ENCODE measurements at places on chromosomes 1 and 21. TPM values are rescaled to one million over a fixed set of nuclear protein-coding genes. Genes with fewer than 3 reads are reported as not detected.
A peak's percentile ranks its signal among the peaks of the same experiment; 100 is the strongest.

DNA sequence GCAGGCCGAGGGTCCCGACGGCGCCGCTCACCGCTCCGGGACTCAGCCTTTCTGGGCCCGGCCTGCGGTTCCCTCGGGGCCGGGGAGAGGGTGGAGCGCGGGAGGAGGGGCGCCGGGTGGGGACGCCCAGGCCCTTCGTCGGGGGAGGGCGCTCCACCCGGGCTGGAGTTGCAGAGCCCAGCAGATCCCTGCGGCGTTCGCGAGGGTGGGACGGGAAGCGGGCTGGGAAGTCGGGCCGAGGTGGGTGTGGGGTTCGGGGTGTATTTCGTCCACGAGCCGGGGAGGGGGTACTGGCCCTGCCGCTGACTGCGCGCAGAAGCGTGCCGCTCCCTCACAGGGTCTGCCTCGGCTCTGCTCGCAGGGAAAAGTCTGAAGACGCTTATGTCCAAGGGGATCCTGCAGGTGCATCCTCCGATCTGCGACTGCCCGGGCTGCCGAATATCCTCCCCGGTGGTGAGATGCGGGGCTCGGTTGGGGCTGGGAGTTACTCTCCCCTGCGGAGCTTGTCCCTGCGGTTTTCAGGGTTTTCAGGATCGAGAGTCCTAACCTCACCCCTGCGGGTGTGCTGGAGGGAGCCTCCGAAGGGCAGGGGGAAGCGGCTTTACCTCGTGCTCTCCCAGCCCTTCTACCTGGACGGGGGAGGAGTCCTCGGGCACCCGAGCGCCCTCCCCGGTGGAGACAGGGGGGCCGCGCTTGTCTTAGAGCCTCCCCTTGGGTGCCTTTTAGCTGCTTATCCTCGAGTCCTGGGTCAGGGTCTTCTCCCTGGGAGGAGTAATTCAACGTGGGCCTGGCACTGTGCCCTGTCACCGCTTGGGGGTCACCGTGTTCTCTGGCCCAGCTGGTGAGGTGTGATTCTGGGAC lies 2.1 kb downstream of the SAMD11 start:
- ATAC-seq: no peak

GRCh38 chr1:43334453-43335205 lies 3.0 kb upstream of the MPL start:
- ATAC-seq: no peak

GRCh38 chr1:226131639-226132038 lies 54.9 kb downstream of the ACBD3 start:
- no peak for ATAC-seq

ARHGAP30 gene
- total RNA-seq: 6.0 TPM

DNA sequence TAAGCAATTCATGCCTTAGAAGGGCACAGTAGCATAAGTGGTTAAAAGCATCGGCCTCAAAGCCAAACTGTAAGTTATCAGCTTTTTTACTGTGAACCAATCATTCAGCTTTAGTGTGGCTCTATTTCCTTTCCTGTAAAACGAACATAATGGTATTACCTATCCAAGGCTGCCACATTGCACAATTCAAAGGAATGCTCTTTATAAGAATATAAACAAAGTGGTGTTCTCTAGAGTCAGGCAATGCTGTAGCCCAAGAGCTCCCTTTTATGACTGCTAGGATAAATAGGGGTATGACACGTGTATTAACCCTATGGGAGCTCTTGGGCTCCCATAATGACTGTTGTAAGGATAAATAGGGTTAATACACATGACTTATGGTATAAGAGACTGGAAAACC lies 25.4 kb downstream of the INTS7 start:
- no peak for ATAC-seq

GRCh38 chr1:244280859-244281258 lies 170.8 kb downstream of the ADSS2 start:
- ATAC-seq: no peak

DNA sequence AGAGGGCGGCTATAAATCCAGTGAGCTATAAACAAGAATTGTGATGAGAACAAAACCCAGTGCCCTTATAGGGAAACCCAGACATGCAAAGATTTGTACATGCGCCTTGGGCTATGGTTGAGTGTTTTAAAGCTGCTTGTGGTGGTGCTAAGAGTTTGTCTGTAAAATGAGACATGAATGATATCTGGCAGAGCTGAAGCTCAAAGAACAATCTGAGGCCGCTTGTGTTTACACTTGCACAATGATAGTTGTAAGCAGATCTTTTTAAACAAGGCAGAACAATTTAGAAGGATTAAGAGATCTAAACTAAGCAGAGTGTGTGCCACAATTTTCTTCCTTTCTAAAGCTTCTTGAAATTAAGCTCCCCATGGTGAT lies 80.4 kb upstream of the ADAMTS5 start:
- ATAC-seq: peak; percentile 32

MAN1C1 gene
- total RNA-seq: 2.6 TPM

GPR52 gene
- total RNA-seq: 0.56 TPM

CELA3A gene
- not detected for total RNA-seq

DNA sequence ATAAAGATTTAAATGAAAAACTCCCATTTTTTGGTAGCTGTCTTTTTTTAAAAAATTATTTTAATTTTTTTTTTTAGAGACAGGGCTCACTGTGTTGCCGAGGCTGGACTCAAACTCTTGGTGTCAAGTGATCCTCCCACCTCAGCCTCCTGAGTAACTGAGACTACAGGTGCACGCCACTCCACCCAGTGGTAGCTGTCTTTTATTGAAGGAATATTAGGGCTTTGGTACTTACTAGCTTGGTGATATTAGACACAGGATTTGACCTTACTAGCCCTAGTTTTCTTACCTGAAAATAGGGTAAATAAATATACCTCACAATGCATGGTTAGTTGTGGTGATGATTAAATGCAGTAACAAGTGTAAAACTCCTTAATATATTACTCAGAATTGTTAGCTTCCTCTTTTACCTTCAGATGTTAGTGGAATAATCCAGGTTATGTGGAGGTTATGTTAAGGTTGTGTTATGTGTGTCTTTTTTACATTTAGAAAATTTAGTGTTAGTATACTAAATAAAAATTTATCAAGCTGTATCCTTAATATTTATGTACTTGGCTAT lies 66.8 kb downstream of the PHACTR4 start:
- ATAC-seq: no peak

DNA sequence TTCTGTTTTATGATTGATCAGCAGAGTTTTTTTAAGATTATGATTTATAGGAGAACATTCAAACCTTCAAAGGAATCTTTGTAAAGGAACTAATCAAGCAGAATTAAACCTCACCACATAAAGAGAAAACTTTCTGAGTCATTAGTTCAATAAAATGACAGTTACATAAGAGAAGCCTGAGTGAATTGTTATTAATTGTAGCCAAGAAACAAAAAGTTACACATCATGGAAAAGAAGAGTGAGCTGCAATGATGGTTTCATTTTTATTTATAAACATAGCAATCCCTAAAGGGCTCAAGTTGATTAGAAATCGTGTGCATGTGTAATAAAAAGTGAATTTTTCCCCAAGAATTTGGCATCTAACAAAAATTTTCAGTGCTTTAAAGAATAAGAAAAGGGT lies 731.4 kb downstream of the LTN1 start:
- ATAC-seq: no peak

DNA sequence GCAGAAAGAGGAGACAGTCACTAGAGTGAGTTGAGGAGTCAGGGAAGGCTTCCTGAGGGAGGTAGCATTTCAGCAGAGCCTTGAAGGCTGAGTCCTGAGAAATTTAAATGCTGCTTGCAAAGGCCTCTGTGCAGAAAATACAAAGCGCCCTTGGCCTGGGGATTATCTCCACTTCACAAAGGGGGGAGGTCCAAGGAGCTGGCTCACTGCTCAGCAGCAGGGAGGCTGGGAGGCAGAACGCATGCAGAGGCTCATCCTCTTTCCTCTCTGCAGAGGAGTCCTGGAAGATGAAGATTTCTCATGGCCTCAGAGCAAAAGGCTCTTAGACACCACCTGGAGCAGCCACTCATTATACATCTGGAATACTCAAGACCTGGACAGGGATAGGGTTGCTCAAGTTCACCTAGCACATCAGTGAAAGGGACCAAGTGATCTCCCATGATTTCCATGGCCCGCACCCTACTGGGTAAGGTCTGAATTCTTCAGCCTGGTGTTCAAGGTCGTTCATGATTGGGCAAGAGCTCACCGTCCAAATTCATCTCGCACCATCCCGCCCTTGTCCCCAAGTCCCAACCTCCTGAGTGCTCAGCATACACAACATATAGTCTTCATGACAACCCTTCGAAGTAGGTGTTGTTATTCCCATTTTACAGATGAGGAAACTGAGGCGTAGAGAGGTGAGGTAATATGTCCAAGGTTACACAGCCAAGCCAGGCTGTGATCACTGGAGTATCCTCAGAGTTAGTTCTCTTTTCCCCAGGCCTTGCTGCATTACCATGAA lies 9.0 kb downstream of the SLC1A7 start:
- ATAC-seq: no peak

DNA sequence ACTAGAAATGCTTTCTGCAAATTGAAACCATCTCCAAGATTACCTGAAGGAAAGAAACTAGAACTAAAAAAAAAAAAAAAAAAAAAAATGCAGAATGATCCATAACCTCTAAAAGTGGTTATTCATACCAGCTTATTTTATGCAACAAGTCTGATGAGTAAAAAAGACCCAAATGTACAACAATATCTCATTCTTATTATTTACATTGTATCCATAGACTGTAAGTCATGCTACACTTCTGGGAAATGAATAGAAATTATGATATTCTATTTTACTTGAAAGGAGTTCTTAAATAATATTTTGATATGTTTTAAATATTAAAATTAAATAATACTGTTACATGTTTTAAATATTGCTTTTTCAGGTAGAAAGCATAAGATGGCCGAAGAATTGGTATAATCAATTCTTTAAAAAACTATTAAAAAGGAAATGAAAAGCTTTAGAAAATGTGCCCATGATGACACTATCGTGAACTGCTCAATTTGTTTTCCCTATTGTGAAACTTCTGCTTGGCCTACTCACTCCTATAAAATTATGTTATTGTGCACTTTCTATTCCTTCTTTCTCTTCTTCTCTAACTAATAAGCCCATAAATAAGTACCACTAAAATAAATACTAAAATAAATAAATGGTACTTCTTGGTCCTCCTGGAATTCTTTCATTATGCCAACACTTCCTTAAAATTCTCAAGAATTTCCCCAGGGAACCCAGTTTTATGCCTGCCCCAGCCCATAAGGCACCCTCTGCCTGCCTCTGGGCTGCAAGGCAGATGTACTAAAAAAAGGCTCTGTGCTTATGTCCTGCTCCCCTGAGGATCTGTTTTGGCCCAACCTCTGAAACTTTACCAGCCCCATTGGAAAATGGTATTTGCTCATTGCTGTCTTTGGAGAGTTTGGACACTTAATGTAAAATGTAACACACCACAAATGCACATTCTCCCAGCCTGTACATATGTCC lies 18.1 kb downstream of the SAMSN1 start:
- ATAC-seq: no peak

SELP gene
- 5.3 TPM for total RNA-seq

DNA sequence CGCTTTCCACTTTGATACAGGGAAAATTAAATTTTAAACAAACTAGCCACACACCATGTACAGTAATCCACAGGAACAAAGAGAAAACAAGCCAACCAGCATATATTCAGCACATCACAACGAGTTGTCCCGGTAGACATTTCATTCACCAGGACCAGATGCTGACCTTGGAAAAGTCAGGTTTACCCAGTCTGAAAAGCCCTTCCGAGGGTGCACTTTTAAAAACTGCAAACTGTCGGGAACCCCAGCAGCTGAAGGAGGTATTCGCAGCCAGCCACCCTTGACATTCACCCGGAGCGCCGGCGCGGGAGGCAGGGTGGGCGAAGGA lies 1.2 kb downstream of the MCOLN3 start:
- ATAC-seq: no peak

DNA sequence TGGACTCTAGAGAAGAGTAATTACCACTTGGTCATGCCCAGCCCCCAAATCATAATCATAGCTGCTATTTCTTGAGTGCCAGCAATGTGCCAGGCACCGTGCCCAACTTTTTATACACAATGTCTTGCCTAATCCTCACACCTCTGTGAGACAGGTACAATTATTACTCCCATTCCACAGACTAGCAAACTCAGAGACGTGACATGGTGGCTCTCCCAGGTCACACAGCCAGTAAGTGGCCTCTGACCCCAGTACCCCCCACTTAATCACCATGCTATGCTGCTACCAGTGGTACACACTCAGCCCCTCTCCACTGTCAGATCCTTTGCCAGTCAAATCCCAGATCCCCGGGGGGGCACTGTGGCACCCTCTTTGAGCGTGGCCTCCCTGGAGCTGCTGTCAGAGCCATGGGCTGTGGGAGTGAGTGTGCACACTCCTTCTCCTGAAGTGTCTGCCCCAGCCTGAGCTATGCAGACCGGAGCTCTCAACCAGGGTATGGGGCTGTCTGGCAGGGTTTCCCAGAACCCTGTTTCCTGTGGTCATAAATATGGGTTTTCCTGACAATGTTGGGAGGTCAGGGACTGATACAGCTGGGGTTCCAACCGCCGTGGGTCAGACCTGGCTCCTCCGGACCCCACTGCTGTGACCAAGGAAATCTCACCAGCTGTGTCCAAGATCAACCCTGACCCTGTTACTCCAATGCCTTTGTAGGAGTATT lies 51.8 kb downstream of the LACTBL1 start:
- ATAC-seq: no peak

DNA sequence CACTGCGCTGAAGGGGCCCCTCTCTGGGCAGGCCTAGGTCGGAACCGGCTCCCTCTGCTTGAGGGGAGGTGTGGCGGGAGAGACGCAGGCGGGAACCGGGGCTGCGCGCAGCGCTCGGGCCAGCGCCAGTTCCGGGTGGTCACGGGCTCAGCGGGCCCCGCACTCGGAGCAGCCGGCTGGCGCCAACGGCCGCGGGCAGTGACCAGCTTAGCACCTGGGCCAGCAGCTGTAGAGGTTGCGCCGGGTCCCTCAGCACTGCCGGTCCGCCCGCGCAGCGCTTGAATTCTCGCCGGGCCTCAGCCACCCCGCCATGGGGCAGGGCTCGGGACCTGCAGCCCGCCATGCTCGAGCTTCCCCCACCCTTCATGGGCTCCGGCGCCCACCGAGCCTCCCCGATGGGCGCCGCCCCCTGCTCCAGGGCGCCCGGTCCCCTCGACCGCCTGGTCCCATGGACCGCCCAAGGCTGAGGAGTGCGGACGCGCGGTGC lies 254.6 kb downstream of the COL11A1 start:
- ATAC-seq: peak; percentile 26

BRINP2 gene
- total RNA-seq: not detected

- ATAC-seq: no peak
Observed at GRCh38 chr1:116503546-116504307, 67.1 kb downstream of the CD58 start.

SIM2 gene
- 18.3 TPM for total RNA-seq

GRCh38 chr1:48017716-48018115 lies 20.5 kb upstream of the TRABD2B start:
- no peak for ATAC-seq
